Stimulated activated CD4-positive, alpha-beta T cell treated with anti-CD3 and anti-CD28 coated beads, Interleukin-1b, Interleukin-23, amount 100 ng/mL, for 4 hours (primary cell): ENCODE measurements at places on chromosomes 13 and 19.

- no peak for DNase-seq
These were observed 4.9 kb downstream of the ACP4 start for GRCh38 chr19:50794876-50795663.

GRCh38 chr19:633786-634639 lies 676 bp upstream of the POLRMT start:
- DNase-seq: no peak

DNA sequence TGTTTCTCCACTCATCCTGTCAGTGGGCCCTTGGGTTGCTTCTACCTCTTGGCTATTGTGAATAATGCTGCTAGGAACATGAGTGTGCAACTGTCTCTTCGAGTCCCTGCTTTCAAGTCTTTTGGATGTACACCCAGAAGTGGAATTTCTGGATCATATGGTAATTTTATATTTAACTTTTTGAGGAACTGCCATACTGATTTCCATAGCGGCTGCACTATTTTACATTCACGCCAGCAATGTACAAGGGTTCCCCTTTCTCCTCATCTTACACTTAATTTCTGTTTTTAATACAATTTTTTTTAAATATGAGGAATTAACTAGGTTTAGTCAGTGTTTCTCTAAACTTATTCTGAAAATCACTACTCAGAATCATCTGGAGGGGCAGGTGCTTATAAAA lies 24.2 kb upstream of the SLC46A3 start:
- DNase-seq: no peak

DNA sequence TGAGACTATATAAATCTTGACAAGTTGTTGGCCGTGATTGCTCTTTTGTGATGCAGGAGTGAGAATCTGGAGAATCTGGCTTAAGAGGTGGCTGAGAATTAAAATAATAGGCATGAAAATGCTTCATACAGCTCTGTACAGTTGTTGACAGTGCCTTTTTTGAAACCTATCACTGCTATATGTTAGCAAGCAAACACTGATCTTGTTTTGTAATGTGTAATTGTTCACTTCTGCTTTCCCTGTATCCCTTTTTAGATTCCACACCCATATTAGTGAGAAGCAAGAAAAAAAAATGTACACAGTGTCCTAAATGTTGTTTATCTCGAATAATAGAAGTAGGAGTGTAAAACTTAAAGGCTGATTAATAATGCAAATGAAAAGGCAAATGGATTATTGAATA lies 31.1 kb downstream of the ITM2B start:
- no peak for DNase-seq

DNA sequence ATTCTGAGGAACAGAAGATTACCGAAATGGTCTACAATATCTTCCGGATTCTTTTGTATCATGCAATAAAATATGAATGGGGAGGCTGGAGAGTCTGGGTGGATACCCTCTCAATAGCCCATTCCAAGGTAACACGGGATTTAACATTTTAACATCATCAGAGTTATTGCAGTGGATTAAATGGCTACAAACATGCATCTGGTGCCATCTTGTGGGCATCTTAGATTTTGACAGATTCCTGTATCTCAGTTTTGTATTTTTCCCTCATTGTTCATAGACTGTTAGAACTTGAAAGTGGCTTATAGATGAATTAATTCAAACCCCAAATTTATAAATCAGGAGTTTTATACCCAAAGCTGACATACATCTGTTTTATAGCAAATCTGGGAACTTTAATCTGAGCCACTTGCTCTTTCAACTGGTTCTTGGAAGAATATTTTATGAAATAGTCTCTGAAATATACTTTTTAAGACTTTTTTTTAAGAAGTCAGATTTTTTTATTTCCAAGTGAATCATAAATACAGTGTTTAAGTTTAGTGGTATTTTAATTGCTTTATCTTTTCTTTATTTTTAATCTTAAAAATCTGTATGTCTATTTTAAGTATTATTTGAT lies 215.2 kb downstream of the NBEA start:
- no peak for DNase-seq

GRCh38 chr19:13842291-13843103 lies 34.4 kb upstream of the NANOS3 start:
- DNase-seq: no peak

- no peak for DNase-seq
These were observed 32.7 kb upstream of the SOX1 start for GRCh38 chr13:112034231-112034630.

GRCh38 chr13:66847541-66847940 lies 382.6 kb downstream of the PCDH9 start:
- no peak for DNase-seq

- peak; percentile 70 for DNase-seq
These were observed 54.0 kb downstream of the GNG7 start for GRCh38 chr19:2648528-2648937.

DNA sequence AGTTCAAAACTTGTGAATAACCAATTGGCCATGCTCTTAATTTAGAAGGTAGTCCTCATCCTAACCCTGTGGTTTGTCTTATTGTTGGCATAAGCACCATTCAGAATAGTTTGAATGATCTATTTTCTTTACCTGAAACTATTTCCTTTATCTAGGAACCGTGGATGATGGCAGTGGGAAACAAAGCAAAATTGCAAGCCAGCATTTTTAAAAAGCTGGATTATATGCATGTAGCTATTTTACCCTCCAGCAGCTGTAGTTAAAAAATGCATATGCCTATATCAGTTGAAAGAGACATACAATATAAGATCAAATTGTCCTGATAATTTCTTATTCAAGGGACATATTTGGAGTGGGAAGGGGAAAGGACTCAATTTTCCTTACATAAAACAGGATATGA lies 19.3 kb downstream of the ZNF613 start:
- DNase-seq: no peak

- DNase-seq: no peak
These were observed 109.7 kb downstream of the PAN3 start for GRCh38 chr13:28248080-28248479.

DNA sequence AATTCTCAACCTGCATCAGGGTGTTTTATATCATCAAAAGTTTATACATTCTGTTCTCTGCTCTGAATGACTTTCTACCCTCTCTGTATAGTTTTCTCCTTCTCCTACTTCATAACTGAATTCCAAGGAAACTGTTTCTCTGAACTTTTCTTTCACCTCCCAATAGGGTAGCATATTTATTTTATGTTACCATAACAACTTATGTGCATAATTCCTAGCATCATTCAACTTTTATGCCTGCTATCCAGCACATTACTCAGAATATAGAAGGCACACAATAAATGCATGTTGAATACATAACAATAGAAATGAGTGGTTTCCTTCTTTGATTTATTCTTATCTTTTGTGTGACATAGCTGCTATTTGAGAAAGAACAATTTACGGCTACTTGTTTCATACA lies 2385.0 kb downstream of the PCDH9 start:
- DNase-seq: no peak

DNA sequence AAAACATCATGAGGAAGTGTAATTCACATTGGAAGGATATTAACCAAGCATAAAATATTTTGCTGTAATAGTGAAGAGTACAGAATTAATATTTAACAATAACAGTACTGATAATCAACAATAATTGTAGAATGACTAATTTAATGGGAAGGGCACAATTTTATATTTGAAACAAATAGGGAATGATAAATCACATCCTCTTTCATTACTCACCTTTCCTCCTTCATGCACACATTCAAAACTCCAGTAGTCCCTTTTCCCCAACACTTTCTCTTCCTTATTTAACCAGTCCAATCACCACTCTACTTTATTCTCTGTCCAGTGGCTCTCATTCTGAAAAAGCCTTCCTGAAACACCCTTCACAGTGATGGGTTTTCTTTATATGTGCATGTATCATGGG lies 110.8 kb upstream of the POSTN start:
- no peak for DNase-seq

GRCh38 chr13:79778741-79779460 lies 297.9 kb downstream of the NDFIP2 start:
- no peak for DNase-seq

DNA sequence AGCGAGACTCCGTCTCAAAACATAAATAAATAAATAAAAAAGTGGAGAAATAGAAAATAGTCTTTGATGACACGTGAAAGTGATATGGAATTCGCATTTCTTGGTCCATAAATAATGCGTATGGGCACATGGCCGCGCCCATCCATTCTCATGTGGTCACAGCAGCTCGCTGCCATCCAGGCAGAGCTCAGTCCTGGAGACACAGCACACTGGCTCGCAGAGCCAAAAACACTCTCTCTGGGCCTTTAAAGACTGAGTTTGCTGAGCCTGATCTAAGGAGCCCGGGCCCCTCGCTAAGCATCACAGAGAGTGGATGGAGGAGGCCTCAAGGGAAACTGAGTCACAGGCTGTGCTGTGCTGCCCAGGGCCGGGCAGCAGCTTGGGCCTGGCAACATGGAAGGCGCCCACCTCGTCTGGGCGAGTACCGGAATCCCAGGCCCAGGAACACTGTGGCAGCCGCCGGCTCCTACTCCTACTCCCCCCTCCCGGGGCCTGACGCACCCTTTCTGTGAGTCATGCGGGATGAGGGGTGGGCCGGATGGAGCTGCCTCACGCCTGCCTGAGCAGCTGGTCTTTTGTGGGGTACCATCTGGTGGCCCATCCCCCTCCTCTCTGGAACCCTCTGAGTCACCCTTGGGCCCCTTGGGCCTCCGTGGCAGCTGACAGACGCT lies 28.9 kb upstream of the CACTIN start:
- no peak for DNase-seq

GRCh38 chr19:19259741-19260140 lies 13.4 kb downstream of the TM6SF2 start:
- no peak for DNase-seq

GRCh38 chr19:34365463-34366401 lies 736 bp downstream of the GPI start:
- DNase-seq: no peak

GRCh38 chr19:46825731-46826055 lies 25.0 kb downstream of the AP2S1 start:
- DNase-seq: no peak

- DNase-seq: no peak
These were observed 461.7 kb downstream of the KLF12 start for GRCh38 chr13:73672492-73672891.

DNA sequence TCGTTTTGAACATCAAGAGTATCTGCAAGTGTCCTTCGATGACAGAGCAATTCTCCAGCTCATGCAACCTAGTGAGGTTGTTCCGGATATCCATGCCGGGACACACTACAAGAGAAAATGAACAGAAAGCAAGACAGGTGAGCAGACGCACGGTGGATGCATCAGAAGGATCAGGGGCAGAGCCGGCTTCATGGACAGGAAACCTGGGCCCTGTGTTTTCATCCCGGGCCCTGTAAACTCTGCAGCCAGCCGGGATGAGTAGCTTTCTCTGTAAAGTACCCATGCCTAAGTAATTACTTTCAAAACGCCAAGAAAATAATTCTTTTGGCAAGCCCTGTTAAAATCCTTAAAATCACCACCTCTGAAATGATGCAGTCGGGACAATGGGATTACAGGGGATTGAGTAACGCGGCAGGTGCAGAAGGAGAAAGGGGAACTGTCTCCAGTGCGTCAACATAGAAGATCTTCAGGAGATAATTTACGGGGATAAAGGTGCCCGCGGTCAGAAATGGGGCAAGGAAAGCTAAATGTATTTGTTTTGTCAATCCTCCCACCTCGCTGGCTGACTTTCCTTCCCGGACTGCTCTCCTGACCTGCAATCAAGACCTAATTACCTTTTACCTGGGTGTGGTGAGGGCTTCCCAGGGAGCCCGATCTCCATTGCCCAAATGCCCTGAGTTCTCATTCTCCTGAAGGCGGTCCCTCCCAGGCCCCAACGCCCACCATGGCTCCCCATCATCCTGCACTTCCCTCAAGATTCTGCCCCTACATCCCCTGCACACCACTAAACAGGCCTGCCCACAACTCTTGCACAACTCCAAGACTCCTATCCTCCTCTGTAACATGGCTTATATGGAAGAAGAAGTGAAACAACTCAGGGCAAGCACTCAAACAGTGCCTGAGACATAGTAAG lies 26.2 kb downstream of the INSR start:
- no peak for DNase-seq

DNA sequence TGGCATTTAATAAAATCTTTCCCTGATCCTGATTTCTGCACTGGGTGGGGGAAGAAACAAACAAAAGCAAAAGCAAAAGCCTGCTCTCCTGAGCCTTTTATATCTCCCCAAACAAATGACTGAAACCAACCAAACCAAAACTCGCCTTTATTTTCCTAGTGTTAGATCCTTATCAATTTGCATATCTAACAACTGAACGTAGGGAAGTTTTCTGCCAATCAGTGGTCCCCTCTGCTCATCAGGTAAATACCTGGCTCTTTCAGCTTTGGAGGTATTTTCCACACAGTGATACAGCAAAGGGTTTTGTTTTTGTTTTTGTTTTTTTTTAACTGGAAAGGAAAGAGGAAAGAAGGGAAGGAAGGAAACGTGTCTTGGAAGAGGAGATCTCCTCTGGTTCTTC lies 3.3 kb downstream of the AMER2 start:
- no peak for DNase-seq

GRCh38 chr19:8610936-8611300 lies 403 bp upstream of the ADAMTS10 start:
- DNase-seq: no peak

GRCh38 chr13:110233951-110234280 lies 73.0 kb downstream of the COL4A1 start:
- no peak for DNase-seq

GRCh38 chr13:34411894-34412293 lies 530.2 kb upstream of the NBEA start:
- no peak for DNase-seq

GRCh38 chr19:37817180-37817981 lies 38.0 kb upstream of the ZNF573 start:
- DNase-seq: no peak

- no peak for DNase-seq
These were observed 130.6 kb upstream of the SOX21 start for GRCh38 chr13:94842901-94843300.

- DNase-seq: no peak
These were observed 518 bp downstream of the KLF2 start for GRCh38 chr19:16325161-16325527.

DNA sequence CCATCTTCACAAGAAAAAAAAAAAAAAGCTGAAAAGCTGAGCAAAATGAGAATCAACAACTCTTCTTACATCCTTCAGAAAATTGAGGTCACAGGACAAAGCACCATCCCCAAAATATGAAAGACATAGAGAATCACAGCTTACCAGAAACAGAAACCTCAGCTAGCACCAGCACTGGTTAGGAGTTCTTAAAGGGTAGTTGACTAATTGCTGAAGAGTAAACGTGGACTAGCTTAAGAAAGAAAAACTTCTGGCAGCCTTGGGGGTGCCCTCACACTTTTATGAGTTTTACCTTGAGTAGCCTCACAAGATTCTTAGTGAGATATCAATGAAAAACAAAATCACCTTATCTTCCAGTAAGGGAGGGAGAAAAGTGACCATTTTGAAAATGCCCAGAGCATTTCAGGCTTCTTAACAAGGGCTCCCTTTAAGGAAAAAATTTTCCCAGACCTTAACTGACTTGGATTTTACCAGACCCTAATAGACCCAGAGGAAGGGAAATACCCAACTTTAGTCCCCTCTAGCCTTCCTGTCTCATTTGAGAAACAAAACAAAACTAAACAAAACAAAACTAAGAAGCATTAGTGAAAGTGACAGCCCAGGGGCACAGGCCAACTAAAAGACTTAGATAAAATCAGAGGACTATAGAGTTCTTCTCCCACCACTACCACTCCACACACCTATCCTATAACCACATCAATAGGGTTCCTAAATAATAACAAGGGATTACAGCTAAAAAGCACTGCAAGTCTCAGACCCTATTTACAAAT lies 888.6 kb downstream of the DIAPH3 start:
- DNase-seq: no peak

- no peak for DNase-seq
These were observed 137.3 kb upstream of the TMTC4 start for GRCh38 chr13:100811928-100812327.

- peak; percentile 62 for DNase-seq
These were observed at the start of gene GAMT for GRCh38 chr19:1401138-1401888. GAMT (minus strand) TSS chr19:1401542; CDS start chr19:1401476, 66 bp downstream.
